ENCODE measurements at places on chromosomes 3 and 15.

- no peak for DNase-seq
These were observed 31.7 kb downstream of the ALCAM start for GRCh38 chr3:105398437-105398836.

GRCh38 chr3:84904816-84905555, 53.8 kb upstream of the CADM2 start:
- peak; percentile 67 for DNase-seq

- no peak for DNase-seq
These were observed 19.6 kb downstream of the CHRD start for GRCh38 chr3:184399410-184399809.

GRCh38 chr15:68594533-68595259, 15.9 kb downstream of the CORO2B start:
- no peak for DNase-seq

DNA sequence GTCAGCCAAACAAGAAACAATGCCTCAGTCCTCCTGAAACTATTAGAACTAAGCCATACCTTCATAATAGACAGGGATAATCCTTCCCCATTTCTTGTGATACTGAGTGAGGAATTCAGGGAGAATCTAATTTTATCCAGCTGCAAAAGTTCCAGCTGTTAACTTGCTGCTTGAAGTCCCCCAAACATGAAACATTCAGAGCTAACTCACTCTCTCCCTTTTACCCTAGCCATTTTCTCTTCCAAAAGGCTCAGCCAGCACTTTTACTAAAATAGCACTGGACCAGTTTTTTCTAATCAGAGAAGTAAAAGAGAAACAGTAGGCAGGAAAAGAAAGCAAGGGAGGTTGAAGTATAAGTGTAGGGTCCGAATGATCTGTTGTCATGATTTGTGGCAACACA, 268.1 kb downstream of the TAFA4 start:
- DNase-seq, result no peak

GRCh38 chr3:176961916-176962315, 235.4 kb downstream of the TBL1XR1 start:
- no peak for DNase-seq

DNA sequence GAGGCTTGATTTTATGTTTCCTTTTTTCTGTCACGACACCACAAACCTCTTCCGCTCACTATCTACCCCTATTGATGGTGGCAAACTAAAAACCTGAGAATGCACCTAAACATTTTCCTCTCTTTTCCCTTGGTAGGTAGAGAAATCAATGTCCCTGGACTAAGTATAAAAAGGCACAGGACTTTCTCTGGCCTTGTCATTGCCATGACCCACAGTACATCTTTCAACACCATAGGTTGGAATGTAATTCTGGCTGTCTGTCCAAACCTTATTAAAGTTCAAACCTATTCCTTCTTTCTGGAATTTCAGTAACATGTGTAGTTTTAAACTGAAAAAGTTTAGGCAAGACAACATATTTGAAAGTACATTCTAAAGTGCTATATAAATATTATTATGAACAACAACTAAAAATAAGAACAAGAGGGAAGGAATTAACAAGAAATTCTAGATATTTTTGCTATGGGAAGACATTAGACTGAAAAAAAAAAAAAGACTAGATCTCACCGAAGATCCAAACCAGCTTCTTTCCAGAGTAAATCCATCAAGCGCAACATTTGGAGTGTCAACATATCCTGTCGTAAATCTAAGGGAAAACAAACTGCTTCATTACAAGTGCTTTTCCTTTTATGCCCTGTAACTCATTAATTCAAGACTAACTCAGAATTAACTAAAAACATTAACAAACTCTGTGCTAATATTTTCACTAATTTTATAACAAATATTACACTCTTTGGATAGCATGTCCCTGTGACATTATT, 73.1 kb downstream of the FAIM start:
- no peak for DNase-seq

- DNase-seq, result no peak
These were observed 31.4 kb upstream of the POU1F1 start for GRCh38 chr3:87307805-87308204.

GRCh38 chr15:80573606-80574005, 121.5 kb upstream of the ABHD17C start:
- DNase-seq, result no peak

GRCh38 chr3:69240651-69241568, 118.5 kb upstream of the LMOD3 start:
- no peak for DNase-seq

- no peak for DNase-seq
These were observed 59.8 kb downstream of the CHSY1 start for GRCh38 chr15:101192081-101192480.

- DNase-seq, result no peak
These were observed 170.8 kb downstream of the SLC9A9 start for GRCh38 chr3:143677430-143677829.

GRCh38 chr15:61681676-61682075, 378.6 kb downstream of the VPS13C start:
- no peak for DNase-seq

DNA sequence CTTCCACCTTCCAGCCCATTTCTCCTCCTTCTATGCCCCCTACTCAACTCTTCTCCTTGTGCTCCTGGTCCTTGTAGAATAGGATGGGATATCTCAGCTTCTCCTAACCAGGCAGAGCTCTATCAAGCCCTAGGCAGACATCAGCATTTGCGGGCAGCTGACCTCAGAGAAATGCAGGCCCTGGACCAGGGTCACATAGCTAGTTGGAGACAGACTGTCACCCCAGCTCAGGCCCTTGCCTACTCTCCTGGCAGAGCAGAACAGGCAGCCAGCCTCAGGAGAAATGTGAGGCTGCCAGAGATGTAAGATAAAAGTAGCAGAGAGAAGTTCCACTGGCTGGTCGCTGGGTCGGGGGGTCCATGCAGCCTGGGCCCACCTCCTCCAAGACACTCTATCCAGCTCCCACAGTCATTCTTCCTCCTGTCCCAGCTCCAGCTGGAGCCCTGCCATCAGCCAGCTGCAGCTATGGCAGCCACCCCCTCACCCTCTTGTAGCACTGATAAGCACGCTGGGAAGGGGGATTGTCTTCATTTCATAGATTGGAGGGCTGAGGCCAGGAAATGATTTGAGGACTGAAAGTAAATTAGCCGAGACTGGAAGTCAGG, 4.0 kb downstream of the CYP8B1 start:
- DNase-seq, result no peak

DNA sequence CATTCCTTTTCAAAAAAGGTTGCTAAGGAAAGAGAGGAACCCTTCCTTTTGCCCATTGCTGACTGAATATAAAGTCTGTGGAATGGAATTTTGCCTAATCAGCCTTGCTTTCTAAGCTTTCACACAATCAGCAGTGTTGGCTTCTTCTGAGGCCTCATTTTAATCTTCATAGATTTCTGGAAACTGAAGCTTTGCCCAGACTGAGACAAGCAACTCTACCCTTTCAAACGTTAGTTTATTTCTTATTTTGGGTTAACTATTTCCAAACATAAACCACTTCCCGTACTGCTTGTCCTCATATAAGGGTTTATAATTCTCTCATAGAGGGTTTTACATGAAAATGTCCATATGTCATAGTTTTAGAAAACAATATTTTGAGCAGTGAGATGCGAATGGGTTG, 82.9 kb downstream of the NR1D2 start:
- no peak for DNase-seq

- DNase-seq, result no peak
These were observed 38.7 kb upstream of the CCDC50 start for GRCh38 chr3:191290311-191291025.

- DNase-seq, result no peak
These were observed 31.7 kb downstream of the GOLGA6A start for GRCh38 chr15:74050556-74051234.

GRCh38 chr3:24352893-24353553, 141.6 kb downstream of the THRB start:
- no peak for DNase-seq

DNA sequence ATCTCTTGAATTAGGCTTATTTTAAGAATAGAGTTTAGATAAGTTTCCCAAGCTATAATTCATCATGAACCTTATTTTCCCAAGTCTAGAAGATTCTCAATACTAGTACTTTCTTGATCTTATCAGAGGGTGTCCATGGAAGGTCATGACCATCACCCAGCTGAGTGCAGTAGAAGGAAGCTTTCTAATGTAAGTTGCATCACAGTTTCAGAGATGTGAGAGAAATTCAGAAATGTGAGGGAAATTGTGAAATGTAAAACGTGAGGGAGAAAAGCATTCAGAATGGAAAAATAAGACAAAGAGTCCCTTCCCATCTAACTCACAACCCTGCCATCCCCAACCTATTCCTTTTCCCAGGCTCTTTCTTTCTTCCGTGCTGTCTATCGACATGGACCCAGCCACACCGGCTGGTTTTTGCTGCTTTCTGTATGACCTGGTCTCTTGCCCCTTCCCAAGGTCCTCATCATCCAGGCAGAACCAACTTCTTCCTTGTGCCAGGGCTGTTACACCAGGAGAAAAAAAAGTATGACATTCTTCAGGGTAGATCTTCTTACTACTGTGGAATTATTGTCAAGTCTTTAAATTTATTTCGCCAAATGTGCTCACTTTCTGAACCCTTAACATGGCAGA, 6.7 kb downstream of the CAPN3 start:
- DNase-seq, result no peak

GRCh38 chr3:78868570-78868969, 899.2 kb downstream of the ROBO1 start:
- no peak for DNase-seq

DNA sequence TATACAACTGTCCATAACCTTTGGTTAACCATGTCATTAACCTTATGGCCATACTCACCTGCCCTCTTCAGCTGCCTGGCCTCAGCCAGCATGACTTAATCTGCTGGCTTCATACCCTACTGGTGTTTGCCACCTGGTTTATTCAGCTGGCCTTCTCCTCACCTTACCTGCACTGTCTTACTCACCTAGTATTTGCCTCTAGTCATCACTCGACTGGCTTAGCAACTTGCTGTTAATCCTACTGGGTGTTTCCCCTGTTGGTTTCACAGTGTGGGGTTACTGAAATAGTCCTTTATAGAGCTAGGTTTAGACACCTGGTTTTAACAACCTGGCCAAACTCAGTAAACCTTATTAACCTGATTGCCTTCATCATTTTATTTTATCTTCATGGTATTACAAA, 96.4 kb downstream of the IL12A start:
- DNase-seq, result no peak

- no peak for DNase-seq
These were observed 44.0 kb upstream of the EHHADH start for GRCh38 chr3:185297867-185298266.

DNA sequence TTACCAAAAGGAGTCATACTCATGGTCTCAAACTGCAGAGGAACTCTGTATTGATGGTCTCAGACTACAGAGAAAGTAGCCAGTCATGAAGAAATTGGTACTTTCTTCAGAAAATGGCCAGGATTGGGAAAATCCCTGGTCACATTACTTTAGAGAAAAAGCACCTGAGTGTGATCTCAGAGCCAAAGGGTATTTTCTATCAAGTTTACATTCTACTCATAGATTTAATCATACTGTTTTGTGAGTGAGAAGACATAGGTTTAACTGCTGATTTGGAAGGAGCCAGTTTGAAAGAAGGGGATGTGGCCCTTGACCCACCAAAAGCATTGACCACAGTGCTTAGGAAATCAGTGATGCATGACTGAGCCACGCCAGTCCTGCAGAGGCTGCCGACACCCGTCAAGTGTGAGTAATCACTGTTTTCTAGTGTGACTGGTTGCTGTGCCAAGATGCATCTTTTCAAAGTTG, 203.6 kb downstream of the AKAP13 start:
- no peak for DNase-seq

GRCh38 chr15:34793901-34794300, 1.4 kb downstream of the ACTC1 start:
- no peak for DNase-seq

DNA sequence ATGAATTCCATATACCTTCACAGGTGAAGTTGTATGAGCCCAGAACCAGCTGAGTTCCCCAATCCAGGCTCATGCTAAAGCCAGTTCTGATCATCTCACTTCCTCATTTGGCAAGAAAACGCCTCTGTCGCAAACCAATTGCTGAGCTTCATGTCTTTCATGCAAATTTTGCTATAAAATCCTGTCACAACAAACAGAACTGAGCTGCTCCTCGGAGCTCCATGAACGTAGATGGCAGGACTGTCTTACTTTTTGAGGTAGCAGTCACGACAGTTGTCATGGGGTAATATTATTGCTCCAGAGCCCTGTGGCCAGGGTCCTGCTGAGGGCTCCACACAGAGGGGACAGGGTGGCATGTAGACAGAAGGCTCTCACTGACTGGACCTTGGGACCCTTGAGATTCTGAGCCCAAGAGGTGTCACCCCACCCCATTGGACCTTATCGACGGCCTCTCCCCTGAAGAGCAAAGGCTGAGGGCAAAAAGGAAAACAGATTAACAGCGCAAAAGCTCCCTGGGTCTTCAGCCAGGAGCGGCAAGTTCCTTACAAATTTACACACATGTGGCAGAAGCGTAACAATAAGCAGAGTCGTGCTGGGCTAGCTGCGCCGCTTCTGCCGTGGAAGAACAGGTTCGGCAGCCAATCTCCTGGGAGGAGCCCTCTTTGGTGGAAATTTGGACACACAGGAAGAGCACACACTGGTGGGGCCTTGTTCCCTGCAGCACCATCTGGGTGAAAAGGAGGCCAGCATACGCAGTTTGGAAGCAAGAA, 249.2 kb downstream of the OPA1 start:
- DNase-seq, result no peak

- DNase-seq, result no peak
These were observed 87.9 kb downstream of the CHST2 start for GRCh38 chr3:143207338-143207961.

DNA sequence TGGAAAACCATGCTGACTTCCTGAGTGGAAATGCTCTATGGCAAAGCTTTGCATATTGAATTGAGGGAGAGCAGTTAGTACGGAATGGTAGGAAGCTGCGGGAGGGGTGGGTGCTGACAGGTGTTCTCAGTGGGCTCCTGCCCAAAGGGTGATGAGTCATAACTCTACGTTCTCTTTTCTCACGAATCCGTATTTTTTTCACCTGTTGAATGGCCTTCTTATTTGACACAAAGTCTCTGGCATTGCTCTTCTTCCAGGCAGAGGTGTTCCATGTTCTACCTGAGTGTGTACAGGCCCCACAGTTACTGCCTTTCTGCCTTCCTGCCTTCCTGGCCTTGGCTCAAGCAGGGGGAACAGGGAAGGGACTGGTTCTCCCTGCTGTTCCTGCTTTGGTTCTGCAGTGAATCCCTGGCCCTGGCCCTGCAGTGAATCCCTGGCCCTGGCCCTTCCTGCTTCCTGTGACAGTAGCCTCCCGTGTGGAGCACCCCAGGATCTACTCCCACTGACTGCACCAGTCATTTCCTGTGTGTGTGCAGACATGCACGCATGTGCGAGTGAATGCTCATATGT, 31.9 kb downstream of the TRAK1 start:
- DNase-seq, result no peak

- DNase-seq, result no peak
These were observed 191.2 kb downstream of the PLCL2 start for GRCh38 chr3:17075907-17076306.

DNA sequence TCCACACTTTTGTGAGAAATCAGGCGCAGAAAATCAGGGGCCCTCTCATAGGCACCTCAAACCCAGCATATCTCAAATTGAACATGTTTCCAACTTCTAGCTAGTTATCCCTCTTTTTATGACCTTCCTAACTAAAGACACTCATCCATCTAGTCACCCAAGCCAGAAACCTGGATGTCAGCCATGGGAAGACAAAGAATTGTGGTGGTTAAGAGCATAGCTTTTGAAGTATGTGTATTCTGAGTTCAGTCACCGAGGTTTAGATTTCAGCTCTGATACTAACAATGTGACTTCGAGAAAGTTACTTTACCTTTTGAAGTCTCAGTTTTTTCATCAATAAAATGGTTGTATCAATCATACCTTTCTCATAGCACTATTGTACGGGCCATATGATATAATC, 495.5 kb downstream of the NLGN1 start:
- DNase-seq, result no peak
